ENCODE measurements at places on chromosomes 4 and X.

- no peak for DNase-seq
Measured at GRCh38 chrX:19640693-19641374, 125.5 kb upstream of the MAP3K15 start.

DNA sequence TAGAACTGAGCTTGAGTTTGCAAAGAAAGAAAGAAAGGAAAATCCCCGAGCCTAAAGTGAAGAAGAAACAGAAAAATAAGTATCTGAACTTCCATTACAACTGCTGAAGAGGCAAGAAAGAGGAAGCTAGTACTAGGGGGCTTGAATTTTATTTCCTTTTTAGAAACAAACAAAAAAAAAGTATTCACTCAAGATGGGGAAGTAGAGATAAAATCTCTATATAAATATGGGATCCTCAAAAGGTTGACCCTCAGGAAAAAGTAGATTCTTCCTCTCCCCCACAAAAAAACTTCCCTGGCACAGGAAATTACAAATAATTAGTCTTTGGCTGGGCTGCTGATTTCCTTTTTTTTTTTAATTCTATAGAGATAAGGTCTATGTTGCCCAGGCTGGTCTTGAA, 16.0 kb downstream of the LRBA start:
- DNase-seq = no peak

- no peak for DNase-seq
Measured at GRCh38 chr4:152705903-152706302, 26.1 kb upstream of the TMEM154 start.

- DNase-seq = no peak
Measured at GRCh38 chrX:49071877-49072711, 1.7 kb downstream of the PRAF2 start.

DNA sequence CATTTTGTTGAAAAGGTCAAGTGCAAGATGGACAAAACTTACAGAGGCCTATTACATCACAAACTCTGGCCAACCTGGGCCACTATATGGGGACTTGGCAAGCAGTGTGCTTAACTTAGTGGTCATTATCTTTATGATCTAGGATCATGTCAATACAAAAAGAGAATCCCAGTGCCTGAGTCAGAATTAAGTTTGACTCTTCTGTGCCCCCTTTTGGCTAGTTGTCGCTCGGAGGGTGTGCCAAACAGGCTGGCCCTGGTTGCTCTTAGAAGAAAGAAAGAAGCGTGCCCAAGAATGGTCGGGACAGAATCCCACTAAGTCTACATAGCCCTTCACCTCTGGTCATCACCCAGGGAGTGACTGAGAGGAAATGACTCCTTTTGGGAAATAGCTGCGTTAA, 100.1 kb downstream of the EIF4E start:
- DNase-seq = no peak

DNA sequence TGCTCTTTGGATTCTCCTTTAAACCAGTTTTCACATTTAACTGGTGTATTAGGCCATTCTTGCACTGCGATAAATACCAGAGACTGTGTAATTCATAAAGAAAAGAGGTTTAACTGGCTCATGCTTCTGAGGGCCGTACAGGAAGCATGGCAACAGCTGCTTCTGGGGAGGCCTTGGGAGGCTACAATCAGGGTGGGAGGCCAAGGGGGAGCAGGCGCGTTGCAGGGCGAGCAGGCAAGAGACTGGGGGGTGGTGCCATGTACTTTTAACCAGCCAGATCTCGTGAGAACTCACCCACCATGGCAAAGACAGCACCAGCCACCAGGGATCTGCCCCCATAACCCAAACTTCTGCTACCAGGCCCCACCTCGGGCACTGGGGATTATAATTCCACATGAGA, 38.1 kb downstream of the RNF212 start:
- no peak for DNase-seq

DNA sequence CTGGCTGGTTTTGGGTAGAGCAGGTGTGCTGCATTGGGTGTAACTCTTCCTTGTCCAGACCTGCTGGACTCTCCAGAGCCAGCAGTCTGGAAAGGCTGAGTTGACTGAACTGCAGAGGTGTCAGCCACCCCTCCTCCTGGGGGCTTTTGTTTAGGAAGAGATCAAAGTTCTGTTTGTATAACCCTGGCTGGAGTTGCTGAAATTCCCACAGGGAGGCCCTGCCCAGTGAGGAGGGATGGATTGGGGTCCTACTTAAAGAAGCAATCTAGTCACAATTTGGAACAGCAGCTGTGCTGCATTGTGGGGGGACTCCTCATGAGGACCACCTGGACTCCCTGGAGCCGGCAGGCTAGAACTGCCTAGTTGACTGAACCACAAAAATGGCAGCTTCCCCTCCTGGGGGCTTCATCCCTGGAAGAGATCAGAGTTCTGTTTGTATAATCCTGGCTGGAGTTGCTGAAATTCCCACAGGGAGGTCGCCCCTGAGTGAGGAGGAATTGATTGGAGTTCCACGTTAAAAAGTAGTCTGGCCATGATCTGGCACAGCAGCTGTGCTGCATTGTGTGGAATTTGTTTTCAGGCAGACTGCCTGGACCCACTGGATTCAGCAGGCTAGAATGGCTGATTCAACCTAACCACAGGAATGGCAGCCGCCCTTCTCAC, 264.9 kb upstream of the ZC4H2 start:
- DNase-seq = no peak

- DNase-seq = no peak
Measured at GRCh38 chr4:8252301-8253173, 17.0 kb upstream of the HTRA3 start.

DNA sequence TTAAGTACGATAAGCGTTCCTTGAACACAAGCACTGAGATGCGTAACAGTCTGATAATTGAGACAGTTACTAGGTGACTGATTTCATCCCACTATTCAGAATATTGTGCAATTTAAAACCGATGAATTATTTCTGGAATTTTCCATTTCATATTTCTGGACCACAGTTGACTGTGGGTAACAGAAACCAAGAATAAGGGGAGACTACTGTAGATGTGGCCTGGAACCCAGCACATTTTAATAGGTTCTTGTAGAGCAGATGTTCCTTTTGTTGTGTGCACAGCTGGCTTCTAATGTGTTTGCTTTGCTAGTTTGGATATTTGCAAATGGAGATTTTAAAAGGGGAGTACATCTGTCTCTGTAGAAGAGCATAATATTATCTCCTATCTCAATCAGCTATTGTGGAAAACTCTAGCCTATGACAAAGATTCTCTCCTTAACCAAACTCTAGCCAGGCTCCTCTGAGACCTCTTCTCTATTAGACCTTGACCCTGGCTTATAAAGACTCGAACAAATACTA, 16.4 kb downstream of the NAAA start:
- no peak for DNase-seq

DNA sequence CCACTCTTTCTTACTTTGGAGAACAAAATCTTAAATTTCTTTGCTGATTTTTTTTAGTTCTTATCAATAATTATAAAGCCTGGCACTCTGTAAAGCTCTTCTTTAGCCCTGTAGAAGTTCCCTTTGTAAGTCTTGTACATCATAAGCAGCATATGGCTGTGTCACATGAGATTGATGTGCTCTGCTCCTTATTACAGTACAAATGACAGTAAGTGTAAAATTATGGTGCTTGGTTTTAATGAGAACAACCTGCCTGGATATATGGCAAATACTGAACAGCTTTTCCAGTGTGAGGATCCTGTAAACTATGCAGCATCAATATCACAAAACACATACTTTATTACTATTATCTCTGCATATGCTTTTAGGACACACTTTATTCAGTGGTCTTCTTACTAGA, 145.9 kb upstream of the GNPDA2 start:
- no peak for DNase-seq

- peak; percentile 5 for DNase-seq
Measured at GRCh38 chr4:121370729-121371325, 10.0 kb downstream of the QRFPR start.

DNA sequence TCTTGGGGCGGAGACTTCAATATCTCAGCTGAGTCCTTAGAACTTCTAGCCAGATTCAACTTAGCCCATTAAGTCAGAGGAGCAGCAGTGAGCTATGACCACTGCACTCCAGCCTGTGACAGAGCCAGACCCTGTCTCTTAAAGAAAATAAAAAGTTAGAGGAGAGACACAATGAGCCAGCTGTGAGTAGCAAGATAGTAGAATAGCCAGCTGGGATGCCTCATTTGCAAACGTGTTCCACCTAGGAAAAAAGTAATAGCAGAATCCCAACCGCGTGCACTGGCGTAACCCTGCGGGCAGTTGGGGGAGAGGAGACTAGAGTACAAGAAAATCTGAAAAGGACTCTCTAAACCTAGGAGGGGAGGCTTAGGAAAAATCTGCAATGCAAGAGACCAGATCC, 133.2 kb upstream of the ANXA3 start:
- no peak for DNase-seq

GRCh38 chr4:6090931-6091330, 72.7 kb upstream of the C4orf50 start:
- no peak for DNase-seq

GRCh38 chr4:168484626-168485025, 4.3 kb upstream of the DDX60L start:
- DNase-seq = no peak

GRCh38 chr4:72582853-72583252, 13.8 kb upstream of the ADAMTS3 start:
- DNase-seq = no peak

DNA sequence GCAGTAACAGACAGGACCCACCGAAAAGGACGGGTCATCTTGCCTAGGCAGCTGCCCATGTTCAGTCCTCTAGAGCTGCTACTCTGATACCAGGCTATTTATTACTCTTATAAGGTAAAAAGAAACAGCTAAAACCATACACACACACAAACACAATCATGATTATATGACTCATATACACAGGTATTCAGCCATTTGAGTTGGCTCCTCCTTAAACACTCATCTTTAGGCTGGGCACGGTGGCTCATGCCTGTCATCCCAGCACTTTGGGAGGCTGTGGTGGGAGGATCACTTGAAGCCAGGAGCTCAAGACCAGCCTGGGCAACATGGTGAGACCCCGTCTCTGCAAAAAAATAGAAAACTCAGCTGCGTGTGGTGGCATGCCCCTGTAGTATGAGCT, 76.6 kb downstream of the F11 start:
- DNase-seq = no peak

DNA sequence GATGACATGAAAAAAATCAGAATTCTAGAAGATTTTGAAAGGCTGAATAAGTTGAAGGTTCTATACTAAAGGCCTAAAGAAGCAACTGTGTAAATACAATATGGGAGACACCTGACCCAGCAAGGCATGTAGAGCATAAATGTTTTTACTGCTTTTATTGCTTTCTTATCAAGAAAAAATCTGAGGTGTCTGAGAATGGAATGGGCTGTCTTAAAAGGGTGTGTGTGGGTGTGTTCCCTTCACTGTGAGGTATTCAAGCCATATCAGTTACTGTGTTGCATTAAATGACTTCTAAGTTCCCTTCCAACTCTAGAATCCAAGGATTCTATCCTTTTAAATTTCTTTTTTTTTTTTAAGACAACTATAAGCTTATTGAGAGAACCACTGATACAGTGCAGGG, 15.7 kb downstream of the ATP8A1 start:
- DNase-seq = no peak

DNA sequence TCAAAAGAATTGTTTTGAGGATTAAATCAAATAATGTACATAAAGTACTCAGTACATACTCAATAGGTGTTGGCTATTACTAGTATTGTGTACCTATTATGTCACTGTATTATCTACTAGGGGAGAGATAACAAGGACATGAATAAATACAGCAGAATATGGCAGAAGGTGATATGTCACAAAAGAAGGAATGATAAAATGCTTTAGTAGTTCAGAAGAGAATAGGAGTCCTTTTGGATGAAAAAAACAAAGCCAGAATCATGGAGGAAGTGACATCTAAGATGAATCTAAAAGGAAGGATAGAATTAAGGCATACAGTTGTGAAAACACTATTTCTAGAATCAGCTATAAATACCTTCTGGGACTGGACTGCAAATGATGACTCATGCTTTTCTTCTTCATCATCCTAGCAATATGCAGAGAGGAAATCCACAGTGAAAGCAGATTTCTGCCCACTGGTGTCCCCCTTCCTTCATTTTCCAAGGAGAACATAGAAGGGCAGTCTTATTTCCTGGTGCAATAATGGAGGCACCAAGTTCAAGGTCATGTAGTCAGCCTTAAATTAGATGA, 98.7 kb downstream of the GLUD2 start:
- DNase-seq = no peak

GRCh38 chr4:87075876-87076275, 141.1 kb downstream of the AFF1 start:
- DNase-seq = no peak

GRCh38 chr4:243426-243825, 61.8 kb downstream of the ZNF732 start:
- no peak for DNase-seq

GRCh38 chr4:71441186-71442169, 102.7 kb downstream of the SLC4A4 start:
- no peak for DNase-seq

- DNase-seq = no peak
Measured at GRCh38 chrX:153674219-153674851, 722 bp upstream of the PNCK start.

- peak; percentile 29 for DNase-seq
Measured at GRCh38 chr4:183721207-183722081, 62.4 kb downstream of the TRAPPC11 start.

GRCh38 chr4:20431543-20431951, 179.8 kb downstream of the SLIT2 start:
- DNase-seq = no peak

- no peak for DNase-seq
Measured at GRCh38 chrX:118596390-118596789, 100.8 kb downstream of the DOCK11 start.

DNA sequence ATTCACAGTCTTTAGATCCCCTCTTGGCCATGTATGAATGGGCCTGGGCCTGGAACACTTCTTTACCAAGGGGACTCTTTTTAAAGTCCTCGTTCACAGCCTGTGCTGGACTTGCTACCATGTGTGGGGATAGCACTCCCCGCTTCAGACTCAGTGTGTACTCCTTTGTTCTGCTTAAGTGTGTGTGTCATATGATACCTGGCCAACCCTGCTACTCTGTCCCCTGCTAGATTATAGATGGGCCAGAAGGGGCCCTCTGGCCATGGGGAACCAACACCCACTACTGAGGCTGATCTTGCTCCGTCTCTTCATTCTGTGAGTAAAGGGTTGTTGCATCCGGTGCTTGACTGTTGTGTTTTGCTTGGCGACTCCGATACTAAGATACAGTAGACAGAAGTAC, 8.0 kb downstream of the CCDC110 start:
- DNase-seq = no peak

GRCh38 chrX:71140440-71140839, 4.2 kb upstream of the NLGN3 start:
- no peak for DNase-seq
